Activated T-helper 9 cell treated with anti-CD3 and anti-CD28 coated beads, Interleukin-2, amount 50 U/mL, for 16 hours (primary cell): ENCODE measurements at places on chromosomes 2 and 18.

- DNase-seq = no peak
Observed at GRCh38 chr2:157868993-157869392, 7.1 kb downstream of the ACVR1 start.

- DNase-seq = no peak
Observed at GRCh38 chr2:85018049-85018447, 47.1 kb downstream of the KCMF1 start.

GRCh38 chr2:15388406-15389325 lies 172.5 kb downstream of the NBAS start:
- DNase-seq = no peak

DNA sequence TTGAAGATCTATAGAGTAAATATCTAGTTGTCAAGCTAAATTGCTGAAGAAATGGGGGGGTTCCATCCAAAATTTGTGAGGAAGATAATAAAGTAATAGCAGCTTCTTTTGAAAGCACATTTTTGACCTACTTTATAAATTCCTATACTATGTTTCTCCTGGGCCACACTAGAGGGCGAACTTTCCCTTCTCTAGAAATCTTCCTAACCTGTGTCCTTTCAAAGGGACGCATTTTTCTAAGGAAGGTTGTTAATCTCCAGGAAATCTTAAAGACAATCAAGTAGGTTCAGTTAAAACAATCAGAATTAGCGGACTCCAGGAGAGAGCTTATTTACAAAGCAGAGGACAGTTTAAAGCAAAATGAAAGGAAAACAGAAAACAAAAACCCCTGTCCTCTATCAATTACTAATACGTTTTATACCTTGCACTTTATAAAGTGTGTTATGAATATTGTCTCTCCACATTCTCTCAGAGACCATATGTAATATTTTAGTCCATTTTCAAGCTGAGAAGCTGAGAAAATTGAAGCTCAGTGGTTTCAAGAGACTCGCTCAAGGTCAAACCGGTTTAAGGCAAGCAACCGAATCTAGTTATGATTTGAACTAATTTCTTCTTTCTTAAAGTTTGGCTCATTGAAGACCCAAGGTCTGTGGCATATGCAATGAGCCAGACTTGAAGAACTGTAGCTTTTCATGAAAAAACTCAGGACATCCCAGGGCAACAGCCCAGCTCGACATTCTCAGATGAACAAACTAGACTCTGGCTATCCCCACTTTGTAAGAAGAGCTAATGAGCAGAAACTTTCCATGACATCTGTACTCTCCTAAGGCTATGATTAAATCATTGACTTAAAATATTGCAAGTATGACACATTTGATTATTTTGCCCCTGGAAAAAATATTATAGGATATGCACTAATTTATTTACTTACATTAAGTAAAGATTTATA lies 273.6 kb downstream of the PAX3 start:
- no peak for DNase-seq

GRCh38 chr2:230925443-230925878 lies 419 bp upstream of the GPR55 start:
- DNase-seq = no peak

GRCh38 chr2:217964275-217965161 lies 38.3 kb downstream of the TNS1 start:
- DNase-seq = no peak

- DNase-seq = no peak
Observed at GRCh38 chr2:217901835-217902378, 100.9 kb downstream of the TNS1 start.

DNA sequence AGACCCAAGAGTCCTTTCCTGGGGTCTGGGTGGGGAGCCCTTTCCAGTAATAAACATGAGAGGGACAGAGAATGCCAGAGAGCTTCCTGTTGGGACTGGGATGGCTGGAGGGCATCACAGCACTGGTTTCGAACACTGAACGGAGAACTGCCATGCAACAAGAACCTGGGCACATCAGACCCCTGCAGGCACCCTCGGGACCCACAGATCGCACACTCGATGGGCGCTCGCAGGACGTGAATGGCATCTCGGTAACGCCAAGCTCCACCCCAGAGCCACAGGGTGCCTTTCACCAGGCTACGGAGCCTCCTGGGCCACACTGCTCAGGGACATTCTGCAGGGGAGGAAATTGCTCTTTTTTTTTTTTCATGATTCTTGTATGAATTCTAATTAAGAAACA lies 25.1 kb downstream of the SLC66A2 start:
- no peak for DNase-seq

- no peak for DNase-seq
Observed at GRCh38 chr2:9968553-9969497, 17.3 kb downstream of the GRHL1 start.

GRCh38 chr2:180516232-180516631 lies 464.2 kb upstream of the UBE2E3 start:
- DNase-seq = no peak

GRCh38 chr2:33391529-33392255 lies 84.8 kb upstream of the RASGRP3 start:
- no peak for DNase-seq

- DNase-seq = no peak
Observed at GRCh38 chr2:198961547-198961946, 496.2 kb downstream of the SATB2 start.
